ENCODE measurements at places on chromosomes 11 and 22.

DNA sequence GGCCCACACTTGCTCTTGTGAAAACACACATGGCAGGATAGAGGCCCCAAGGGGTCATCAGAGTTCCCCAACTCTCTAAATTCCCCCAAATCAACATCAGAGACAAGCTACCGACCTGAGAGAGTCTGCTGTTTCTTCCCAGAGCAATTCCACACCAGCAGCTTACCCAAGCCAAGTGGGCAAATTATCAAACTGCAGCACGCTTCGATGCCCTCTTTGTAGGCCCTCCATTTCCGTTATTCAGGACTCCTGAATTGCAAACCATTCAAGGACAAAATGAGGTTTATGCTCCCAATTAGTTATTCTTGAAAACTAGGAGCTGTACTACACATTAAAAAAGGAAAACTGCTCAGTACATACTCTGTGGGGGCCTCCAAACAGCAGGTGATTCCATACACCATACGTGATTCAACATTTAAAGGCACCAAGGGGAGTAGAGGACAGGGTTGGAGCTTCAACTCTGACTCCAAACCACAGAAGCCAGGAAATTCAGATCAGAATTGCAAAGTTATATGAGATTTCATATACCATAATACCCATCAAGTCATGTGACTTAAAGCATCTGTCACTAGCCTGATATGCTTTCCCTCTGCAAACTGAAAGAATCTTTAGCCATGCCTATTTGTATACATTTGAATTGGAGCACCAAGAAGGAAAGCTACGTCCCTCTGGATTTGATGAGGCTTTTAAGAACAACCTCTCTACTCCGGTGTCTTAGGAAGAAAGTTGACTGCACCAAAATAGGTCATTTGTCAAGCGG is 234.8 kb downstream of the CADM1 start:
- DNase-seq: no peak

- DNase-seq: no peak
Observed at GRCh38 chr11:78958444-78958843, 383.8 kb upstream of the NARS2 start.

DNA sequence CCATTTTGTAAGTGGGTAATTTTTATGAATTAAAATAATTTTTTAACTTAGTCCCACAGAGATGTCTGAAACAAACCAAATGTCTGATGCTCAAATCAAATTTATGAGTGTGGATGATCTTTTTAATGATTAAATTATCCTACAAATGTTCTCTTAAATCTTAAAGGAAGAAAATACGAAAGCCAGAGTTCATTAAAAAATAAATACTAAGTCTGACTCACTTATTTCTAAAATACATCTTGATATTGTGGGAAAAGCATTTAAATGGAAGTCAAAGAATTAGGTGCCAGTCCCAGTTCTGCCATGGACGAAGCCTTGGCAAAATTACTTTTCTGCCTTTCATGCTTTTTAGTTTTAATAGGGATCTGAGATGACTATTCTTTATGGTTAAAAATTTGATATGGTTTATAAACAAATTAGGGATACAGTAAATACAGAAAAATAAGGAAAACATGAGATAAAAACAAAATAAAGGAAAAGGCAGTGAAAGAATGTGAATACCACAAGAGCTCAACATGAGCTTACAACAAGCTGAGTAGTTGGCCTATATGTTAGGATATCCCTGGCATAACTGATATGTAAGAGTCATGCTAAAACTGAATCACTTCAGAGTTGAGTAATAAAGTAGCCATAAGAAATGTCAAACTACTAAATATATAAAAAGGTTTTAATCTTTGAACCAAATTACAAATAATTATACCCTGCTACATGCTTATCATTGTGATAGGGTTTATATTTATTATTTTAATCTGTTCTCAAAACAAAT is 9.2 kb downstream of the CCDC34 start:
- DNase-seq: no peak

DNA sequence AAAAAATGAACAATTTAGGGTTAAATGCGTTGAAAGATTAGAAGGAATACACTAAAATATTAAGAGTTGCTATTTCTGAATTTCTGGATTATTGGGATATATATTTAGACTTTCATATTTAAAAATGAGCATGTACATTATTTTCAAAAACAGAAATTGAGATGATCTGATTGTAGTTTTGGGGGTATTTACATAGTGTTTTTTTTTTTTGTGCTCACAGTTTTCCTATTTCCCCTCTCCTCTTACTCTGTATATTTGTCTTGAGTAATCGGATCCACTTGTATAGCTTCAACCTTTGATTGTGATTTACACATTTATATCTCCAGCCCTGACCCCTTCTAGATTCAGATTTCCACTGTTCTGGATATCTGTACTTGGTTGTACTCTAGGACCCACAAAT is 5.3 kb downstream of the USP47 start:
- DNase-seq: no peak

DNA sequence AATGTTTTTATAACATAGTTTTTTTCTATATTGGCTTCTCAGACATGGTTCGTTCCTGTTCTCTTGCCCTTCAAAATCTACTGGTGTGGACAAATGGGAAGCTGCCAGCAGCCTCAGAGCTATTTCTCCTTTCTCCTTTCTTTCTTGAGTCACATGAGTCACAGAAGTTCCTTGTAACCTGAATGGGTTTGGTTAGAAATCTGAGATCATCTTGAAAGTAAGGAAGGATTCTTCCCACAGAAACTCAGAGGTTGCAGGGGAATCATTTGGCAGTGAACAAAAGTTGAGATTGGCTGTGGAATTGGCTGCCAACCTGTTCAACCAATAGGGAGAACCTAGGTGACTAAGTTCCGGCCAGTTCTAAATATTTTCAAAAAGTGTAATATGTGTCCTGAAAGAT is 12.5 kb downstream of the PLET1 start:
- no peak for DNase-seq

DNA sequence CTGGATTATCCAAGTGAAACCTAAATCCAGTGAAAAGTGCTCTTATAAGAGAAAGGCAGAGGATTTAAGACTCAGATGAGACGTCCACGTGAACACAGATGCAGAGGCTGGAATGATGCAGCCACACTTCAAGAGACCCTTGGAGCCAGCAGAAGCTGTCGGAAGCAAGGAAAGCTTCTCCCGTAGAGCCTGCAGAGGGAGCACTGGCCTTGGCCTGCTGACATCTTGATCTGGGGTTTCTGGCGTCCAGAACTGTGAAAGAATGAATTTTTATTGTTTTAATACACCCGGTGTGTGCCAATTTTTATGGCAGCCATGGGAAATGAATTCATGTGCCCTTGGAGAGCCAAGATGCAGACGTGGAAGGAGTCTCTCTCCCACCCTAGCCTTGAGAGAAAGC is 407.0 kb upstream of the B3GAT1 start:
- DNase-seq: no peak

DNA sequence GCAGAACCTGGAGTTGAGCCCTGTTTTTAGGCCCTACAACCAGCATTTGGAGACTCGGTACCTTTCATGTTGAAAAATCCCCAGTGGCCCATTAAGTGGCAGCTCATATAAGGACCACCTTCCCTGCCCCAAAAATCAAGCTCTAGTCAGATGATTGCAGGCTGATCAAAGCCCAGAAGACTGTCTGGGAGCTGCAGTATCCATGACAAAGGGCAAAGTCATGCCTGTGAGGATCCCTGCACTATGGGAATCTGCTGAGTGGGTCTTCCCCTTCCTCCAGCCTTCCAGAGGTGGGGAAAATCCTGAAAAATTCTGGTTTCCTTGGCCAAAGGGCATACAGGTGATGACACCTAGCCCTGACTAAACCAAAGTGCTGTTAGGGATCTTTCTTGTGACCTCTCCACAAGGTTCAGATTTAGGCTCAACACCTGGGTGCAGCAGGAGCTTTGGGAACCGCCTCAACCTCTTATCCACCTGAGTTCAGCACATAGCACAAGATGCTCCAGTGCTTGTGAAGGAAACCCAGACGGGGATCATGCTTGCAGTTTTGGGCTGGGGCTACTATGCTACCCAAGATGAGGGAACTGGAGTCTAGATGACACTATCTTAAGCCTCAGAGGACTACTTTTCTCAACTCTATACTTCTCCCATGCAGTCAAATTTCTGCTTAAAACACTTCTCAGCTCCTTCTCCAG is 1.2 kb upstream of the TRIM3 start:
- DNase-seq: no peak

DNA sequence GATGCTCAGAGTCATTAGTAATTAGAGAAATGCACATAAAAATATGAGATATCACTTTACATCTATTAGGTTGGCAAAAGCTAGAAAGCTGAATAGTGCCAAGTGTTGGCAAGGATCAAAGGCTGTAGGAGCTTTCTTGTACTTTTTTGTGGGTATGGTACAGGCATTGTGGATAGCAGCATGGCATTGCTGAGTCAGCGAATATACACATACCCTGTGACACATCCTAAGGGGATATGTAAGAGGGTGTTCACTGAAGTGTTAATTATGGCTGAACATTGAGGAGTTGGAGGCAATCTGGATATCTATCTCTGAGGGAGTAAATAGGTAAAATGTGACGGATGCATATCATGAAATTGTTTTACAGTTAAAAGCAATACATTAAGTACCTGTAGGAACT is 27.0 kb upstream of the IL18BP start:
- no peak for DNase-seq

DNA sequence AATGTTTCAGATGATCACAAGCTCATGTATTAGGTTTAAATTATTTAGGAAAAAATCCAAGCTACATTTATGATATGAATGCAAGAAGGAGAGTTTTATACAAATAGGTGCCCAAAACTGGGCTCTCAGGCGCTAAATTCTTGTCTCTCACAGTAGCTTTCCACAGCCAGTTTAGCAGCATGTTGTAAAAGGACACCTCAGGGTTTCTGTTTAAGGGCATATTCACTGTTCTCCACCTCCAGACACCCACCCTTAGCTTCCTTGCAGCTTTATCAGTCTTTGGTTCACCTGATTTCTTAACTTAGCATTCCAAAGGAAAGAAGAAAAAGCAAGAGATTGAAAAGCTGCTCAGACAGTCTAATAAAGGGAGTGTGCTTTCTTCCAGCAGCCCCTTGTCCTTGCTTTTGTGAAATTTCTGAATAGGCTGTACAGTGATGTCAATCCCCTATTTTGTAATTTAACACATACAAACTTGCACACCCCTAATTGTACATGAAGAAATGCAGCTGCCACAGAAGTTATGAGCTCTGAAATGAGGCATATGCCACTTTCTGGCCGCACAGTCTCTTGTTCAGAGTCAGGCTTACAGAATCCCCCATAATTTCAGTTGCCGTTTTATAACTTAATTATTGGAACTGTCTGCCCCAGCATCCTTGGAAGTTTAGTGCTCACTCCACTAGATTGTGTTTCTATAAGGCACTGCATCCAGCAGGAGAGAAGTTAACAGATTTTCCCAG is 262.1 kb downstream of the DDX10 start:
- no peak for DNase-seq

- DNase-seq: no peak
Observed at GRCh38 chr11:198236-198806, 5.4 kb downstream of the SCGB1C1 start.

GRCh38 chr11:13003736-13004493 is 5.2 kb upstream of the RASSF10 start:
- DNase-seq: no peak

DNA sequence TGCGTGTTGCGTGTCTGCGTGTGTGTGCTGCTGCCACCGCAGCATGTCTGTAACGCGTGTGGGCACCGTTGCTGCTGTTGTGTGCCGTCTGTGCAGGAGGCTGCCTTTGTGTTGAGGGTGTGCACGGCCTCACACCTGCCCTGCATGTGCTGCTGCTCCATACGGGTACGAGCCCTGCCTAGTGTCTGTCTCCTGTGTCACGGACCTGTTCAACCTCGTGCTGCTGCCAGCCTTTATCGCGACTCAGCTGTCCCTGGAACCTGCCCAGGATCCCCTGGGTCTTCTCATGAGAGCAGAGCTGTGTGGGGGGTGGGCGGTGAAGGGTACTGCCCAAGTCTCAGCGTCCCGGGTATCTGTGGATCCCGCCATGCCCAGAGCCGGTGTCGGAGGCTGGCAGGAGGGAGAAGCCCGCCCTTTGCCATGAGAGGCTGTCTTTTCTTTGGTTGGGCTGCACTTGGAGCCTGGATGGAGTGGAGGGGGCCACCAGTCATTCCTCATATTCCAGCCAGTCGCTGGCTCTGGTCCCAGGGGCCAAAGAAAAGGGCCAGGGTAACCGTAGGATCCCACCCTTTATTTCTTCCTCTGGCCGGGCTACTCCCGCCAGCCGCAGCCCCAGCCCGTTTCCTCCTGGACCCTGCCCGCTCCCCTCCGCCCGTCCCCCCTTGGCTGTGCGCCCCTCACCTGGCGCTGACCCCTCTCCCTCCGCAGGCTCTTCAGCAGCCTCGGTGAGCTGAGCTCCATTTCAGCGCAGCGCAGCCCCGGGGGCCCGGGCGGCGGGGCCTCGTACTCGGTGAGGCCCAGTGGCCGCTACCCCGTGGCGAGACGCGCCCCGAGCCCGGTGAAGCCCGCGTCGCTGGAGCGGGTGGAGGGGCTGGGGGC is 7.8 kb upstream of the ACR start:
- no peak for DNase-seq

DNA sequence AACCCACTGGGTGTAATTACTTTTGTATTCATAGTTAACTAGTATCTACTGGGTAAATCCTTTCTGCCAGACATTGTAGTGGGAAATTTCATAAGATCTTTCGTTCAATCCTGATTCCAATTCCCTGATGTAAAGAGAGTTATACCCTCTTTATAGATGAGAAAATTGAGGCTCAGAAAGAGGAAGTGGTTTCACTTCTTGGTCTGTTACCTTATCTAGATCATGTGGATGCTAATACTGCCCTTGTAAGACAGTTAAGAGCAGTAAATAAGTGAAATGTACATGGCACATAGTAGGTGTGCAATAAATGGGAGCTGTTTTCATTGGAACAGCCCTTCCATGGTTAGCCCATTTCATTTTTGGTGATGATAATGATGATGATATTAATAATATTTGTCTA is 46.7 kb downstream of the TIMP3 start:
- DNase-seq: no peak

DNA sequence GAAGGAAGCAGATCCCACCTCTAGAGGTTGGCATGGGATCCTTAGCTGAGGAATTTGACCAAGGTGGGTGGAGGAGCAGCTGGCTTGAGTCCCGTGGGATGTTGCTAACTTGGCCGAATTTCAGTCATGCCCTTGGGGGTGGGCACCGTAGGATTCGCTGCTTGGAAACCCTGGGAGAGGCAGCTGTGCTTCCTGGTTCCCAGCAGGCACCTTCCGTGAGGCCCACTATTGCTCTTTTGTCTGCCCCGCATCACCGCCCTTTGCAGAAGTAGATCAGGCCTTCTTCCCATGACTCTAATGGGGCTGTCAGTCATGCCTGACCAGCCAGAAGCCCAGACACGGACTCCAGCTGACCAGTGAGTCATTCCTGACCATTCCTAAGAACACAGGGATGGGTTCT is 292.3 kb upstream of the SYN3 start:
- no peak for DNase-seq

- no peak for DNase-seq
Observed at GRCh38 chr11:125075900-125076317, 12.8 kb downstream of the SLC37A2 start.

- DNase-seq: no peak
Observed at GRCh38 chr11:131483877-131484276, 113.5 kb downstream of the NTM start.

All from CD4-positive, alpha-beta T cell treated with Interleukin-15 for 4 hours (primary cell).